ENCODE measurements at places on chromosomes 1 and 21. TPM values are rescaled to one million over a fixed set of nuclear protein-coding genes. Genes with fewer than 3 reads are reported as not detected.
A peak's percentile ranks its signal among the peaks of the same experiment; 100 is the strongest.

DNA sequence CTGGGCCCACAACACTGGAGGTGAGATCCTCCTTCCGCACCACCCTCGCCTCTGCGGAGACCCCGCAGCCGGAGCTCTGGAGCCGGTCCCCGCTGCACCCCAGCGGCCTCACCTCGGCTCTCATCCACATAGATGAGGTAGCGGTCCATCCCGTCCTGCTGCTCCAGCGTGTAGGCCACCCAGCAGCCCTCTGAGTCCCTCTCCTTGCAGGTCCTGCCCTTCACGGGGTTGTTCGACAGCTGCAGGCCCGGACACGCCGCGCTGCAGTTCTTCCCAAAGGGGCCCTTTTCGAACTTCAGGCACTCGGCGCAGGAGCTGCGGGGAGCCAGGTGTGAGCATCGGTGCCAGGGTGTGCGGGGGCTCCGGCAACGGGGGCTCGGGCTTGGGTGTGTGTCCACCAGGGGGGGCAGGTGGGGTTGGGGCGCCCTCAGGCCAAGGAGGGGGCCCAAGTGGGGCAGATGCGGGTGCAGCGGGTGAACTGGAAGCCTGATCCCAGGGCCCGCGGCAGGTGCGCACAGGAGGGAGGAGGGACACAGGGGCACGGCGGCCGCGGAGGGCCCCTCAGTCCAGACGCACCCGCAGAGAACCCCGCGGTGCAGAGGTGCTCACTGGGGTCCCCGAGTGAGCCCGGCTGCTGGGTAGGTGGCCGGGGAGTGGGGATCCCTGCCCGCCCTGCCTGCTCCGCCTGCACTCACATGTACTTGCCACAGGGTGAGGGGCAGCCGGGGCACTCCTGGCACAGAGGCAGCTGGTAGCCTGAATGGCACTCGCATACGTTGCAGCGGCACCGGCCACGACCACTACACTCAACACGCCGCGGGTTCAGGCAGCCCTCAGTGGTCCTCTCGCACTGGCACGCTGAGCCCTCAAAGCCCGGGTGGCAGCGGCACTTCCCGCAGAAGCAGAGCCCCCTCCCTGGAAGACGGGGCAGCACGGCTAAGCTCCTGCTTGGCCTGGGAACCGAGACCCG, 15.4 kb upstream of the PTTG1IP start:
- DNase-seq: no peak
- no peak overlapping the region for H3K4me3 ChIP-seq
- H3K36me3 ChIP-seq: peaks cover 14% of the 10 kb centered on the region

The CXADR gene
- total RNA-seq: 0.15 TPM

GRCh38 chr1:234863551-234863971, 253.6 kb upstream of the IRF2BP2 start:
- DNase-seq: no peak
- no peak overlapping the region for H3K27ac ChIP-seq
- H3K36me3 ChIP-seq: peaks cover 6% of the 10 kb centered on the region

The PAPPA2 gene
- total RNA-seq: 0.38 TPM

DNA sequence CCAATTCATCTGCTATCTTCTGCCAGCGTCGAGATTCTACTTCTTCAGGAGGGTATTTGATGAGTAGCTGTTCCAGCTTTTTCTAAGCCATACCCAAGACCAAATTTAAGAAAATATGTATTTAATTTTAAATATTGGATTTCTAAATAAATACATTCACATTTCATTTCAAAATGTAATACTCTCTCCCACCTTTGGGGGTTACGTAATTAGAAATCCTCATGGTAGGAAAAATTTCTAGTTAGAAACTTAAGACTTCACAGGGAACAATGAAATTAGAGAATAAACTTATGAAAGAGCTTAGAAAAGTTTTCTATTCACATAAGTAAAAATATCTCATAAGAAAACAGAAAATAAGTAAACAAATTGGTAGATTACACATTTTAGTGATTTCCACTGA, 102.9 kb downstream of the ZZZ3 start:
- H3K36me3 ChIP-seq: peaks cover 33% of the 10 kb centered on the region
- H3K4me3 ChIP-seq: no peak overlapping the region
- no peaks in the 10 kb centered on the region for H3K27me3 ChIP-seq

- no peak overlapping the region for H3K27ac ChIP-seq
- peaks cover 19% of the 10 kb centered on the region for H3K4me1 ChIP-seq
- DNase-seq: peak; percentile 84
- peaks cover 65% of the 10 kb centered on the region for H3K27me3 ChIP-seq
- H3K4me3 ChIP-seq: no peak overlapping the region
These were observed 2.0 kb upstream of the LIN28A start for GRCh38 chr1:26408604-26409003.

The LCK gene
- total RNA-seq: 441 TPM

The DIP2A gene
- total RNA-seq: 43.4 TPM

- H3K27ac ChIP-seq: no peak overlapping the region
- no peaks in the 10 kb centered on the region for H3K27me3 ChIP-seq
- no peak for DNase-seq
- H3K4me3 ChIP-seq: no peak overlapping the region
These were observed 407.6 kb upstream of the DEPDC1 start for GRCh38 chr1:68904477-68904876.

The C1QTNF12 gene
- 2.6 TPM for total RNA-seq

The IFI6 gene
- total RNA-seq: 461 TPM

The AGT gene
- total RNA-seq: not detected

DNA sequence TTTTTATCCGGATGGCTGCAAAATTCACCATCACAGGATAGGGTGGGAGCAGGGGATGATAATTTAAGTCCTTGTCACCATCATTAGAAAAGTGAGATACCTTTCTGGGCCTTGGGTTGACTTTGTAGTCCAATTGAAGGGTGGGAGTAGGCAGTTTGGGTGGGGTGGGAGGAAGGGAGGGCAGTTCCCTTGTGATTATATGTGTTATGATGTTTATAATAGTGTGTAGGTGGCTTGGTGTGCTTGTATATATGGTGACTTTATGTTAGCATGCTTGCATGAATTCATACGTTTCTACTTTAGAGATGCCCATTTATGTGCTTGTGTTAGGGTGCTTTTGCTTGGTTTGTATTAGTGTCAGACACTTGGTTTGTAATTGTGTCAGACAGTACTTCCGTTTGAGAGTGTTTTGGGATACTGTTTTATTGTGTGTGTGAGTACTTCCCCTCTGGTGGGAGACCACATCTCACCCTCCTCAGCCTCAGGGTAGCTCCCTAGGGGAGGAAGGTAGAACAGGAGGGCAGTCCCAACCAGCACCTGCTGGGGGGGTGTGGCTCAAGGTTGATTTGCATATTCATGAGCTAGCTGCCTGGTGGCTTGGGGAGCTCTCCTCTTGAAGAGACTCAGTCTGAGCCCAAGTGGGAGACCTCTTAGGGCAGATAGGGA, 6.3 kb upstream of the POU3F1 start:
- H3K36me3 ChIP-seq: no peaks in the 10 kb centered on the region
- peaks cover 6% of the 10 kb centered on the region for H3K4me1 ChIP-seq
- H3K4me3 ChIP-seq: no peak overlapping the region
- peaks cover 11% of the 10 kb centered on the region for H3K27me3 ChIP-seq

The DOP1B gene
- 25.5 TPM for total RNA-seq

The S100A3 gene
- not detected for total RNA-seq

- no peak overlapping the region for H3K4me3 ChIP-seq
- H3K36me3 ChIP-seq: no peaks in the 10 kb centered on the region
- H3K27ac ChIP-seq: no peak overlapping the region
- no peak for DNase-seq
These were observed 7.9 kb downstream of the SLC2A7 start for GRCh38 chr1:9018333-9018732.

The ZNF695 gene
- 0.82 TPM for total RNA-seq

GRCh38 chr1:20095564-20096434, 23.5 kb downstream of the PLA2G2D start:
- no peaks in the 10 kb centered on the region for H3K4me1 ChIP-seq
- peaks cover 28% of the 10 kb centered on the region for H3K27me3 ChIP-seq
- no peak for DNase-seq
- no peak overlapping the region for H3K27ac ChIP-seq
- no peaks in the 10 kb centered on the region for H3K36me3 ChIP-seq

The SDHB gene
- 108 TPM for total RNA-seq

The ADAM30 gene
- total RNA-seq: not detected

The KCNJ15 gene
- total RNA-seq: not detected

The ANGPTL3 gene
- total RNA-seq: not detected

DNA sequence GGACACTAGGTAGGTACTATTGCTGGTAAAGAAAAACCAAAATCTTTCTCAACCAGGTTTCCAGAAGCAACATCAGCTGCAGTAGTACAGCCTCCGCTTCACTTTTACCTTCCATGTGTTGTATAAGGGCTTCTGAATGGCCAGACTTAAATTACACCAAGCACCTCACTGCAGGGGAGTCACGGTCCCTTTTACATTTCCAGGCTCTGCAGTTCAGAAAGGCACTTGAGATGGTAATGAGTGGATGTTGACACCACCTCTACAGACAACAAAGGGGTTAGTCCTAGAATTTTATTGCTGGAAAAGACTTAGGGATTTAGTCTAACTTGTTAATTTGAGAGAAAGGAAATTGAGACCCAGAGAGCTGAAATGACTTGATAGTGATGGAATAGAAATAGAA, 12.0 kb upstream of the DUSP12 start:
- no peak overlapping the region for H3K27ac ChIP-seq
- peaks cover 56% of the 10 kb centered on the region for H3K4me1 ChIP-seq
- H3K4me3 ChIP-seq: no peak overlapping the region
- H3K36me3 ChIP-seq: no peaks in the 10 kb centered on the region
- no peak for DNase-seq
- peaks cover 17% of the 10 kb centered on the region for H3K27me3 ChIP-seq

The MANEAL gene
- 2.6 TPM for total RNA-seq

GRCh38 chr1:87556326-87556725, 227.6 kb downstream of the LMO4 start:
- no peak for DNase-seq
- H3K27ac ChIP-seq: no peak overlapping the region
- no peak overlapping the region for H3K4me3 ChIP-seq
- H3K36me3 ChIP-seq: no peaks in the 10 kb centered on the region
- peaks cover 3% of the 10 kb centered on the region for H3K27me3 ChIP-seq

DNA sequence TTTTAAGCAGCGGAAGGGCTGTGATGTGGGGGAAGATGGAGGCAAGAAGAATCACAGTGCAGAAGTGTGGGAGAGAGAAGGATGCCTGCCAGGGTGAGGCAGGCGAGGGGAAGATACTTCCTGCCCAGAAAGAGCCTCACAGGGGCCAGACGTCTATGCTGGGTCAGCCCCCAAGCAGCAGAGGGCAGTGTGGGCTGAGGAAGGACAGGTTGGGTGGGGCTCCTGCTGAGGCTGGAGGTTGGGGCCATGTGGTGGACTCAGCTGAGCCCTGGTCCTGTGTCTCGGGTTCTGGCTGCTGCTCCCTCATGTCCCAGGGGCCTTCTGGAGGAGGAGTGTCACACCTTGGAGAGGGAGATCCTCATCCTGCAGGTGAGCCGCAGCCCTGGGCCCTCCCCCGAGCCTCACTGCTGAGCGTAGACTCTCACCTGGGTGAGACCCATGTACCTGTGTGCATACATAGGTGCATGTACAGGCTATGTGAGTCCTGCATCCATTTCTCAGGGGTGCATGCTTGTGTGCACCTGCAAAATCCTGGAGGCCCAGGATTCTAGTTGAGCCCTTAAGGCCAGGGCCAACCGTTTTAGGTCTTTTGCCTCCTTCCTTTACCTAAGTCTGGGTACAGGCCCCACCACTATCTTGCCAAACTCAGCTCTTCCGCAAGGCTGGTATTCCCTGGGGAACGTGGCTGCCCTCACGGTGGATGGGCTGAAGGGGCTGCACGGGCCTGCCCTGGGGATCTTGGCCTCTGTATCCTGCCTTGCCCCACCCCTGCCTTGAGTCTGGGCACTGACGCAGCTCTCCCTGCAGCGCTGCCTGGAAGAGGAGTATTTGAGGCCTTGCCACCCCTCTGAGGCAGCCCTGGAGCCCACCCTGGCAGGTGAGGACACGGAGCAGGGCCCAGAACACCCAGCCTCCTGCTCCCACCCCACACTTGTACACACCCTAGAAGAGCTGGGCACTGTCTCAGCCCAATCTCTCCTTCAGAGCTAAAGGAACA, 3.7 kb downstream of the CCDC24 start:
- DNase-seq: peak; percentile 54
- no peaks in the 10 kb centered on the region for H3K27me3 ChIP-seq
- no peaks in the 10 kb centered on the region for H3K36me3 ChIP-seq
- peaks cover 18% of the 10 kb centered on the region for H3K4me1 ChIP-seq
- no peak overlapping the region for H3K27ac ChIP-seq
- no peak overlapping the region for H3K4me3 ChIP-seq

GRCh38 chr1:31426249-31426922, 13.4 kb downstream of the SERINC2 start:
- no peak for DNase-seq
- no peak overlapping the region for H3K27ac ChIP-seq
- peaks cover 8% of the 10 kb centered on the region for H3K27me3 ChIP-seq
- H3K36me3 ChIP-seq: no peaks in the 10 kb centered on the region

DNA sequence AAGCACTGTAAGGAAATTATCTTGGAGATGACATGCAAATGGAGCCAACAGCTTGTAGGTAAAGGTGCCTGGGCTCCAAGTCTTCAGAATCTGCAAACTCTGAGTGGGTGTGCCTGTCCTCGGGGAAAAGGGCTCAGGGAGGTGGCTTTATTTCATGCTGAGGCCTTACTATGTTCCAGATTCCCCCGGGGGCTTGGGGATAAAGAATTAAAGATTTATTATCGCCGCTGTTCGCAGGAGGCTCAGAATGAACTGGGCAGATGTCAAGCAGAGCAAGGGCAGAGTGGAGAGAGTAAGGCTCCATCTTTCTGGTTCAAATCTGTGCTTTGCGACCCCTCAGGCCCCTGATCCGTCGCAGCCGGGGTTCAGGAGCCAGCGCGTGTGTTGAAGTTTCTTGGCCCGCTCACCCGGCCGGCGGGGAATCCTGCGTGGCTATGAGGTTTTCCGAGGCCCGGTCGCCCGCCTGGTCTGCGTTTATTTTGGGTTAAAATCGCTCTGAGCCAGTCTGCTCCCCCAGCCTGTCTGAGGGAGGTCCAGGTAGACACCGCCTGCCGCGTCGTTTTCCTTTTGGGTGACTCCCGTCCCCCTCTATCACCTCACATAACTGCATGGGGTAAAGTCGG, 19.5 kb downstream of the RHOU start:
- peaks cover 49% of the 10 kb centered on the region for H3K4me1 ChIP-seq
- no peak overlapping the region for H3K4me3 ChIP-seq
- peaks cover 75% of the 10 kb centered on the region for H3K27me3 ChIP-seq
- DNase-seq: peak; percentile 27
- H3K36me3 ChIP-seq: peaks cover 8% of the 10 kb centered on the region

The C1orf115 gene
- total RNA-seq: 0.16 TPM

DNA sequence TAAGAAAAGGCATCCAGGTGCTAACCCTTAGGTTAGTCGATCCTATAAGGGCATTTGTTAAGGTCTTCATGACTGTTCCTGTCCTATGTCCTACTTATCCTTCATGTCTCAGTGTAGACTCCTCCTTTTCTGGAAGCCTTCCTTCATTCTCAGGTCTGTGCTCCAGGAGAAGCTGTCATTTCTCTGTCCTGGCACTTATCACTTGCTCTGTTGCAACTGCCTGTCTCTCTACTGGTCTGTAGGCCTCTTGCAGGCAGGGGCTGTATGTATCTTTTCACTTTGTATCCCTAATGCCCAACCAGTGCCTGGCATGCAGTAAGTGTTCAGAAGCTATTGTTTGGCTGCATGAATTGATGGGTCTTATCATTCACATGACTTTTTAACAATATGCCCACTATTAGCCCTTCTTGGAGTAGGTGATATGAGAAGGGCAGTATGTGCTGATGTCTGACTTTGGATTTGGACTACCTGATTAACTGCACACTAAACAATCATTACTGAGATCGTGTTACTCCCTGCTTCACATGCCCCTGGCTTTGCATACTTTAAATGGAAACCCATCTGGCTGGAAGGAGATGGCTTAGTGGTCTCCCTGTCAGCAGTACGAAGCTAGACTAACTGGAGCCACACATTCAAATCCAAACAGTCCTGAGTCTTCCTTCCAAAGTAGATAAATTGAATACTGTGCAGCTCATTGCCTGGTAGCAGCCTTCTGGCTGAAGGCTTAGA, 88.8 kb downstream of the RGL1 start:
- peaks cover 14% of the 10 kb centered on the region for H3K4me1 ChIP-seq
- H3K27me3 ChIP-seq: no peaks in the 10 kb centered on the region
- DNase-seq: no peak
- no peak overlapping the region for H3K4me3 ChIP-seq
- H3K27ac ChIP-seq: no peak overlapping the region

Measured in activated CD8-positive, alpha-beta memory T cell treated with anti-CD3 and anti-CD28 coated beads, Interleukin-2, amount 10 ng/mL, durations not matched to agents 7 days and 5 days (primary cell).